CD4-positive, alpha-beta T cell treated with Interleukin-6 for 4 hours (primary cell): ENCODE measurements at places on chromosomes 6 and 20.

GRCh38 chr20:60372275-60372674 lies 414.1 kb downstream of the CDH26 start:
- DNase-seq, result no peak

GRCh38 chr20:53896647-53897046 lies 173.7 kb downstream of the BCAS1 start:
- no peak for DNase-seq

- DNase-seq, result no peak
Measured at GRCh38 chr6:5681480-5681879, 325.2 kb downstream of the NRN1 start.

- DNase-seq, result peak; percentile 87
Measured at GRCh38 chr6:139291813-139292619, at the start of gene TXLNB. TSS of gene TXLNB (minus strand) at chr6:139291998. CDS start at chr6:139288899, 3,099 bp downstream.

DNA sequence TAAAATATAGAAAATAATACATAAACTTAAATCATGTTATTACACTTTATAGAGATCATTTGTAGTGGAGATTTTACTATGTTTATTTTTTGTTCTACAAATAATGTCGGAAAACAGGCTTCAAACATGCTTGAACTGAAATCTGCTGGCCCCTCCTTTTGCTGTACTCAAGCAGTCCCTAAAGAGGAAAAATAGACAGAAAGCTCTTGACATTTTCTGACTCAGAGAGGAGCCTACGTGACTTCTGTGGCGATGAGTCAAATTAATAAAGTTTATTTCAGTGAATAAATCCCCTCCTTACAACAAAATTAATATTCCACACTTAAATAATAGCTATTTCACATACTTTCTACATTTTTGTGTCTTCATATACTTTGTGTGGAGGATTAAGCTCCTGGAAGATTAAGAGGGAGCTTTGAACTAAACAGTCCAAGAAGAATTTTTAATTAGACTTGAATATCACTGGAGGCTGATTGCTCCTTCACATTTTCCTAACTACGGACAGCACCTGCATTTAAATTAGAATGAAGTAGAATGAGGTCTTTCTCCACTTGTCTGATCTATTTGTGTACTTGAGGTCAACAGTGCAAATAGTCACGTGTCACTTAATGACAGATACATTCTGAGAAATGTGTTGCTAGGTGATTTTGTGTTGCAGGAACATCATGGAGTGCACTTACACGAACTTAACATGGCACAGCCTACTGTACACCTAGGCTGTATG lies 1.7 kb upstream of the TREM1 start:
- DNase-seq, result no peak

- no peak for DNase-seq
Measured at GRCh38 chr6:14381829-14382677, 264.5 kb downstream of the CD83 start.

DNA sequence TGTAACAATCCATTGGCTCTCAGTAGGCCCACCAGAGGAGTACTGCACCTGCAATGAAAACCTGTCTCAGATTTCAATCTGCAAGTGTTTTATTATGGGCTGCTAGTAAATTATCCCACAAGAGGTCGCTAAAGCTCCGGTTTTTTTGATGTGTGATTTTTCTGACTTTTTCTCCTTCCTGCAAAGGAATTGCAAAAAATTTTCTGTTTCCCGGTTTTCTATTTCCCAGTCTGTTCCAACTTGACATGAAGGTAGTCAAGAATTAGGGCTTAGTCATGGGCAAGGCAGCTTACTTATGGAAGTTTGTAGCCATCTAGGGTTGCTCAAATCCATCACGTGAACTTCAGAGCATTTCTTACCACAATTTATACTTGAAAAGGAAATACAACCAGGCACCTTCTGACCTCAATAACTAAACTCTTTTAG lies 38.5 kb upstream of the AHI1 start:
- DNase-seq, result no peak
